ENCODE measurements at places on chromosomes 4 and X.

- DNase-seq: no peak
Measured at GRCh38 chr4:10197952-10198351, 81.4 kb upstream of the WDR1 start.

DNA sequence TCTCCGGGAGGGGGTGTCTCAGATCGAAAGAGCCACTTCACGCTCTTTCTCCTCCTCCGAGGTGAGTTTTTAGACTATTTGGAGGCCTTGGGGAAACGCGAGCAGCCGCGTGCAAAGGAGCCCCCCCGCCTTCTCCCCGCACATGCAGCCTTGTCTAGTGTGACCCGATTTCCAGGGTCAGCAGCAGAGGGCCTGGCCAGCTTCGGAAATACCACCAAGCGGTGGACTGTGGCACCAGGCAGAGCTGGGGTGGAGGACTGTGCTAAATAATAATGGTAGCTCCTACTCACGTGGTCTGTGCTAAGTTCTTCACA lies 79.3 kb upstream of the BCOR start:
- no peak for DNase-seq

DNA sequence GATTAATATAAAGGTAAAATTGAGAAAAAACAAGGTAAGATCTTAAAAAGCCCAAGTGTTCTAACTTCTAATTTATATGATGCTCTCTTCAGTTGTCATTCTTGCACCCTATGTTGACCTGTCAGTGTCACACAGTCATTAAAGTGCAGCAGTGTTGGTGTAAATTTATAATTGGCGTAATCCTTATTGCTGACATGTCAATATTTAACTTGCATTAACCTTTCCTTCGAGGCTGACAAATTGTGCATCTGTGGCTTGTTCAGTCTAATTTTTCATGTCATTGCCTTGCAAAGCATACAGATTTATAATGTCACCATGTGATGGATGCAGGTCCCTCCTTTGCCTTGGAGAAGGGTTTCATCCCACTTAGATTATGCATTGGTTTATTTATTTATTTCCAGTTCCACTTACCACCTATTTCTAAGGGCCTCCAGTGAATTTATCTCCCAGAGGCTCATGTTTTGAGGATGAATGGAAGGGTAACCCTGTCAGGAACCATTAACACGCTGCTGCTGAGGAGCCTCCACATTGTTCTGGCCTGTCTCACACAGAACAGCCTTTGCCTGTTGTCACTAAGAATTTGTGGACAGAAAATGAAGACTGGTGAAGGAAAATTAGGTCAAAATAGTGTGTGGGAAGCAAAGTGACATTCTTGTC lies 1098.5 kb upstream of the LCORL start:
- DNase-seq: no peak

DNA sequence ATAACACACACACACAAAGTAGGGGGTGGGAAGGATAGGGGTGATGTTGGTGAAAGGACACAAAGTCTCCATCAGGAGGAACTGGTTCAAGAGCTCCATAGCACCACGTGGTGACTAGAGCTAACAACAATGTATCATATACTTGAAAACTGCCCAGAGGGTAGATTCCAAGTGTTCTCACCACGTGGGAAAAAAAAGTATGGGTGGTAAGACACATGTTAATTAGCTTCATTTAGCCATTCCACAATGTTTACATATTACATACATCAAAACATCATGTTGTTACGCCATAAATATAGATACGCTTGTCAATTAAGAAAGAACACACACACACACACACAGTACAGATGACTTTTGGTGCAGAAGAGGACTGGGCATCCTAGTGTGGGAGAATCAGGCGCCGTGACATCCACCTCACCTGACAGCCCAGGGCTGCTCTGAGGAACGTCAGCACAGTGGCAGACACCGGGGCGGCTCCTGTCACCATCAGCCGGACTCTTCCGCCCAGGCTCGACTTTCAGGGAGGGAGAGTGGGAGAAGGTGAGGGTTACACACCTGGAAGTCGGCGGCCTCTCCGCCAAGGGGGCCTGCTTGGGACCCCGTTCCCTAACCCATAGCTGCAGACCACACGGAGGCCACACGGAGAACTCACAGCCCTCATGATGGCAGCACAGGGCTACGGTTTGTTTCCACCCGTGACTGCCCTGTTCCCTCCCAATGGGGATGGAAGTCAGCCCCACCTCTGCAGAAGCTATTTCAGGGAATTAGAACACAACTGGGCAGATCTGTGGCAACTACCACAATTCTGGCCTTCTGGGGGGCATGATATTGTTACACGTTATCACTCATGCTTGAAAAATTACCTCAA lies 31.8 kb upstream of the CENPU start:
- no peak for DNase-seq

DNA sequence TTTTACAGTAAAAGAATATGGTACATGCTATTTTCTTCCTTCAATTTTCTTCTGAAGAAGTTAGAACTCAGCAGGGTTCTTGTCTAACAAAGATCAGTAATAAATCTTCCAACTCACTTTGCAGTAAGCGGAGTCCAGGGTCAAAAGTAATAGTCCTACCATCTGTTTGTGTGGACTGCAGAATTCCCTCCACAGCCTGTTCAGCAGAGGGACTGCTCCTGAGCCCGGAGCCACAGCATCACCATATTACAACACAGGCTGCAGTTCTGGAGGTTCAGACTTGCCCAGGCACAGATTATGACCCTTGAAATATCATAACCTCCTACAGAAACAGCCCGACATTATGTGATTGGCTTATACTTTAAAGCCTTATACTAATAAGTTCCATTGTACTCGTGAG lies 10.3 kb downstream of the FHDC1 start:
- DNase-seq: no peak

GRCh38 chr4:36088542-36088941 lies 155.8 kb downstream of the ARAP2 start:
- DNase-seq: no peak
